ENCODE measurements at places on chromosomes 11 and 22.

- DNase-seq = no peak
Measured at GRCh38 chr11:120547811-120548681, 36.5 kb downstream of the GRIK4 start.

DNA sequence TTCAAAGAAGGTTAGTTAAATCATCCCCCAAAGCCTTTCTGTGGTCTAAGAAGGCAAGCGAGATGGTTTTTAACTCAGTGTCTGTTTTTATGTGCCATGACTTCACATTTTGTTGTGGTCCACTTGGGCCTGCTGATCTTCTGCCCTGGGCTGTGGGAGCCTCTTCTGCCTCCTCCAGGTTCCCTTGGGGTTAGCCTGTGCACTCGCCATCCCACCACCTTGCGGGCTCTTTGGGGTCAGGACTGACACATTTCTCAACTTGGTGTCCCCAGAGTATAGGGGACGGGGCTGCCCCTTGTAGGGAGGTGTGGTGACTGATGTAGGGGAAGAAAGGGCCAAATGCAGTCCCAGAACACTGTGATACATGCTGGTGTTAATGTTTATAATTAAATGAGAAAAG is 207.0 kb downstream of the TBC1D22A start:
- DNase-seq = peak; percentile 94

DNA sequence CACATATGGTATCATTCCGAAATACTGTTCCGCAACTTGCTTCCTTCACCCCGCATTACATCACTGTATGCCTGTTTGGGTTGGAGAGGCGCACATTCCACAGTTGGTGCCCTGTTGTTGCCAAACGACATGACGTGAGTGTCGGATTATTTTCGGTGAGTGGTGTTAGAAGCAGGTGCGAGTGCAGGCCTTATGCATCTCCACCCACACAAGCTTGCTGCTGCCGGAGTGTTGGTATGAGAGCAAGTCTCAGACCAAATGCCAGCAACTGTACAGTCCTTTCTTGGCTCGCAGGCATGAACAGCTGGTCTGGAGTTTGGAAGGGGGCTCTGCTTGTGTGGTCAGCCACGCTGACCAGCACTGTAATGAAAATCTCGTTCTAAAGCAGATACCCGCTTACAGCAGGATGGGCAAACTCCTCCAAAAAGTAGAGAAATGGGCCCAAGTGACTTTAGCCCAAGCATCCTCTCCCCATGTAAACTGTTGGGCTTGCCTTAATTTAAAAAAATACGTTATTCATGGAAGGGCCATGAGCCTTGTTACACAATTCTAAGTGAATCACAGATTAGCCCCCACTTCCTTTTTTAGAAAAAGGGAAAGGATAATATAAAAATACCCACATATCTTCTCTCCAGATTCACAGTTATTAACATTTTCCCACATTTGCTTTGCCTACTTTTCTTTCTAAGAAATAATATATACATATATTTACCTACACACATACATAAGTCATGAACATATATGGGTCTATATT is 48.7 kb upstream of the OR9Q1 start:
- no peak for DNase-seq

DNA sequence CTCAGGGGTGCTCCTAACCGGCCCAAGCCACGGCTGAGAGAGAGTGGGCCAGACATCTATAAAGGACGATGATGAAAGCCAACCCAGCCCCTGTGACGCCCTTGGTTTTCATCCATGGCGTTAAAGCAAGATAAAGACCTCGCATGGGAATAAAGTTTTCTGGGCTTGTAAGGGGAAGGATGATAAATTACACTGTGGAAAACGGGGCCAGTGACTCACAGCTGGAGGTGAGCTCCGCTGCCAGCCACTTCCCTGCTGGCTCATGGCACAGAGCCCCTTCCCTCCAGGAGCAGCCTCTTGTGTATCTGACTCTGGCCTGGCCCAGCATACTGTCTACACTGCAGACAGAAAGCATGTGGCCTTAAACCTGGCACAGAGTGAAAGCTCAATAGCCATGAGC is 503.2 kb upstream of the B3GAT1 start:
- DNase-seq = no peak

DNA sequence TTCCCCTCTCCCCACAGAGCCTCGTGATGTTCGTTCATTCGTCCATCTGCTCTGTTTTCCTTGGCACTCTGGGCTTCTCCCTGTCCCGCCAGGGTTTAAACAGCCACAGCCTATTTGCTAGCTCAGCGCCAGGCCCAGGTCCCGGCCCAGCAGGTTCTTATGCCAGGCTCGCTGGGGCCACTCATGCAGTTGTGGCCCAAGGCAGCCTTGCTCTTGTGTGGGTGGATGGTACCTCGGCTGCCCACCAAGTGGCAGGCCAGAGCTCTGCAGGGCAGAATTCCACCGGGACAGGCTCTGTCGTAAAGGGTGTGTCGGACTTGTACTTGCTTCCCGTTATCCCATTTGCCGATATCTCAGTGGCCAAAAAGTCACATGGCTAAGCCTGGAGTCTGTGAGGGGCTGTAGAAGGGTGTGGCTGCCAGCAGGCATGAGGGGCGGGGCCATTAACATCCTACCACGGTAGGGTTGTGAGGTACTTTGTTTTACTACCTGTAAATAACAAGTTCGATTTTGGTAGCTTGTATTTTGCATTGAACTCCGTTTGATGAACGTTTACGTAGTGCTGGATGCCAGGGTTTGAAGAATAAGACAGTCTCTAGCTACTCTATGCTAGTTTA is 7.9 kb downstream of the FAM118A start:
- no peak for DNase-seq

GRCh38 chr11:33413301-33413700 is 156.1 kb downstream of the HIPK3 start:
- DNase-seq = no peak

GRCh38 chr11:7605186-7605943 is 67.9 kb downstream of the CYB5R2 start:
- DNase-seq = no peak

- DNase-seq = no peak
Measured at GRCh38 chr22:37387793-37388192, 39.5 kb downstream of the ELFN2 start.

GRCh38 chr22:45772743-45773142 is 101.1 kb downstream of the ATXN10 start:
- no peak for DNase-seq

DNA sequence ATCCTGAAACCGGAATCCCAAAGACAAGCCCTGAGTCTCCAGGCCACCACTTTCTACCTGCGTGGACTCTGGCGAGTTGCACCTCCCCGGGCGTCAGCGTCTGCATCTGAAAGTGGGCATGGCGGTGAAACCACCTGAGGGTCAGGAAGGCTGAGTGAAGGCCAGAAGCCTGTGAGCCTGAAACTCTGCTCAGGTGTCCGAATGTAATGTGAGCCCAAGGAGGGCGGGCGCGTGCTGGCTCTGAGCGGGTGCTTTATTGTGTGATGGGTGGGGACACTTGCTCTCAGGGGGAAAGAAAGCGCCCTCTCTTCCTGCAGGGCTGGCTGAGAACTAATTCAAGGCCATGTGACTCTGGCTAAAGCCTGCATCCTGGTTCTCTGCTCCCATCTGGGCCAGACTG is 135.6 kb downstream of the ST3GAL4 start:
- no peak for DNase-seq

- no peak for DNase-seq
Measured at GRCh38 chr22:22655452-22656290, 11.3 kb downstream of the GGTLC2 start.

DNA sequence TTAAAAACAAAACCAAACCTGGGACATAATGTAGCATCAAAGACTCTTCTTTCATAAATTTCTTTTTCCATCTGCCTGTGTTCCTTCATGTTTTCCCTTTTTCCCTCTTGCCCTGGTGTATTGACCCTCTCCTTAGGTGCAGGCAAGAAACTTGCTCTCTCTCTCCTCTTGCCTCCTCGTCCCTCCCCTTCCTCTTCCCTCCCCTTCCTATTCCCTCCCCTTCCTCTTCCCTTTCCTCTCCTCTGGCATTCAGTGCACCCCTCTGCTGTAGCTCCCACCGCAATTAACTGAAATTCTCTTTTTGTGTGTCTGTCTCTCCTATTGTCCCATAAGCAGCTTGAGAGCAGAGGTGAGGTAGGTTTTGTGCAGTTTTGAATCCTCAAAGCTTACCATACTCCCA is 49.9 kb downstream of the CSF2RB start:
- no peak for DNase-seq

GRCh38 chr11:118223992-118224391 is 819 bp downstream of the JAML start:
- no peak for DNase-seq

- no peak for DNase-seq
Measured at GRCh38 chr11:74226907-74227306, 55.8 kb downstream of the PPME1 start.

DNA sequence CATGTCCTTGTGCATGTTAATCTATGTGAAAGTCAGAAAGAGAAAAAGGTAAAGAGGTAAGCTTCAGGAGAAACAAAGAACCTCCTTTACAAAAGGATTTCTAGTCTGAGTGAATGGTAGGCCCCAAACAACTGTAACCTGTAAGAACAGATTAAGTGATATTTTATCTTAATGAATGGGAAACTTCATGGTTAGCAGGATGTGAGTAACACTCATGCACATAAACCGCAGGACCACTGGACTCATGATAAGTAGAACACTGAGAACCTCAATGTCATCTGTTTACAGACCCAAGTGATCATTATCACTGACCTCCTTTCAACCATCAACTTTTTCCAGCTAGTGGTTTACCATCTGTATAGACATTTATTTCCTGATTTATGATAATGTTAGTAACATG is 19.9 kb downstream of the OR8G5 start:
- DNase-seq = no peak

- DNase-seq = no peak
Measured at GRCh38 chr22:28817919-28818859, 17.8 kb upstream of the XBP1 start.

GRCh38 chr11:40280159-40281051 is 1179.0 kb downstream of the LRRC4C start:
- no peak for DNase-seq

DNA sequence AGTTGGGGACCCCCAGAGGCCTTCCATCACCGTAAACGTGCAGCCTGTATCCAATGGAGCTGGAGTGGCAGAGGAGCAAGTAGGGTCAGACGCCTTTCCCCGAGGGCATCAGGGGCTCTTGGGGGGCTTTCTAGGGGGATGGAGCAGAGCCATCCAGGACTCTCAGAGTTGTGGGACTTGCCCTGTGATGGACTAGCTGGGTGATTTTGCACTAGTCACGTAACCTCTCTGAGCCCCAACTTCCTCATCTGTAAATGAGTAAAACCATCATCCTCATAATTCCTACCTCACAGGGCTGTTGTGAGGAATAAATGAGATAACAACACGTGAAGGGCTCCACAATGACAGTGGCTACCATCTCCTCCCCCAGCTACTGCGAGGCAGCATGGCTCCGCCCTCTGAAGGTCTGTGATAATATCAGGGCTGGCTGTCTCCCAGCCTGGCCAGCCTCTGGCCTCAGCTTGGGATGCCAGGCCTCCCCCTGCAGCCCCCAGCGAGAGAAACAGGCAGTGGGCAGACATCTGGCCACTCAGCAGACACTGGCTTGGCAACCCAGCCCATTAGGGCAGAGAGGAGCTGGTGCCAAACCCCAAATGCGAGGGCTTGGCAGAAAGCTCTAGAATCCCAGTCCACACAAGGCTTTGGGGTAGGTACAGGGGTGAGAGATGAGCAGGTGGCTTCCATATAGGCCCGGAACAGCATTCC is 6.7 kb downstream of the USP2 start:
- DNase-seq = no peak

GRCh38 chr22:27419473-27419872 is 382.1 kb downstream of the MN1 start:
- DNase-seq = no peak

DNA sequence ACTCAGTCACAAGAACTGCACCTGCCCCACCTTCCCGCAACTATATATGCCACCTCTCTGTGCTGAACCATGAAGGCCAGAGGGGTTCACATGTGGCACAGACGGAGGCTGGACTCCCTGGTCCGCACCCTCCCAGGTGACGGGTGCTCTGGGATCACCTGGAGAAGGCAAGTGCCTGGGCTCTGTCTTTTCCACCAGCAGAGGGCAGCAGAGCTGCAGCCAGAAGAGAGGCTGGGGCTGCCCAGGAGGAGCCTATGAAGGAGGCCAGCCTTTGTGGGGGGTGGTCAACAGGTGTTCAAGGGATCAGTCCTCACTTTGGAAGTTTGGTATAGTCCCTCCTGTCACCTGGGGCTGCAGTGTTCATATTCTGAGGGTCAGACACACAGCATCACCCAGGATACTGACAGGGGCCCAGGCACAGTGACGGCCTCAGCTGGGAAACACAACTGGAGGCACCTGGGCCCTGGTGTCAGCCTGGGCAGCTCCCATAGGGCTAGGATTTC is 39.2 kb upstream of the IGLL5 start:
- peak; percentile 31 for DNase-seq

DNA sequence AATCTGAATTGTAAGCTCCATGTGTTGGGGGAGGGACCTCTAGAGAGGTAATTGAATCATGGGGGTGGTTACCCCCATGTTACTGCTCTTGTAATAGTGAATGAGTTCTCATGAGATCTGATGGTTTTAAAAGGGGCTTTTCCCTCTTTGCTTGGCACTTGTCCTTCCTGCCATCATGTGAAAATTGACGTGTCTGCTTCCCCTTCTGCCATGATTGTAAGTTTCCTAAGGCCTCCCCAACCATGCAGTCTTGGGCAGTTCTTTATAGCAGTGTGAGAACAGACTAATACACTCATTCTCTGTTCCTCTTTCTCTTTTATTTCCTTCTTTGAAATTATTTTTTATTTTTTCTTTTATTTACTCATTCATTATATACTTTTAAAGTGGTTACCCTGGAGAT is 239.4 kb downstream of the CSNK2A3 start:
- DNase-seq = no peak

All from GM13977 (cell line).